ENCODE measurements at places on chromosomes 13 and 19.
A peak's percentile ranks its signal among the peaks of the same experiment; 100 is the strongest.

DNA sequence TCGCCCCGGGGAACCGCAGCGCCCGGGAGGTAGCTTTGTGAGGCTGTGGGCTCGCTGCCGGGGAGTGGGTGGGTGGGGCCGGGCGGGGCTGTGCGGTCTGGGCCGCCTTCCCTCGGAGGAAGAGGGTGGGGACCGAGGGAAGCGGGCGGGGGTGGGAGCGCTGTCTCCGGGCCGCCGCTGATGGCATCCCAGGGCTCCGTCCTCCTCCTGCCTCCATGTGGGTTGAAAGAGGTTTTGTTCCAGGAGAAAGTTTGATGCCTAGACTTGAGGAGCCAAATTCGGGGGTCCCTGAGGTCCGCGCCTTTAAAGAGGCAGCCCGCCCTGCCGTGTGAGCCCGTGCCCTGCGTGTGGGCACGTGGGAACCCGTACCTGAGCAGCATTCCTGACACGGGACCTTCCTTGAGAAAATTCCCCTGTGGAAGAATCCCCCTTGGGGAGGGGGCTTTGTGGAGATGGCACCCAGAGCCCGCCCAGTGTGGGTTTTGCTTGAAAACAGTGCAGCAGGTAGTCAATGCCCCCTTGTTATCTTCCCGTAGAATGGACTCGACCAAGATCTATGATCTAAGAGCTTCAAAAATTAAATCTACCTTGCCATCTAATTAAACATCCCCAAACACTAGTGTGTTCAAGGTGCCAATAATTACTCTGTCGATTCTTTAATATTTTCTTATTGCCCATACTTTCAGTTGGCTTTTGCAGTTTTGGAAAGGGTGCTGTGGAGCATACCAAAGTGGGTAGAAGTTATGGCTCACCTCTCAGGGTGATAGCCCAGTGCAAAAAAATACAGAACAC, 107.8 kb downstream of the RXFP2 start:
- H3K27ac ChIP-seq: no peak overlapping the region
- peaks cover 29% of the 10 kb centered on the region for H3K4me1 ChIP-seq
- peaks cover 67% of the 10 kb centered on the region for H3K27me3 ChIP-seq
- DNase-seq: no peak

- H3K36me3 ChIP-seq: peaks cover 28% of the 10 kb centered on the region
- H3K4me1 ChIP-seq: peaks cover 45% of the 10 kb centered on the region
- H3K4me3 ChIP-seq: peak within 1 kb of the TSS; percentile 94
- peak within 1 kb of the TSS; percentile 84 for H3K27ac ChIP-seq
- peak; percentile 91 for DNase-seq
- peaks cover 15% of the 10 kb centered on the region for H3K27me3 ChIP-seq
These were observed at the start of gene PPP5C for GRCh38 chr19:46346821-46347571. Gene PPP5C, plus strand, starts transcription at chr19:46347087. Its CDS starts 10 bp downstream, at chr19:46347097.

GRCh38 chr13:98975822-98976261, 2.0 kb downstream of the DOCK9 start:
- H3K4me3 ChIP-seq: no peak overlapping the region
- H3K27ac ChIP-seq: no peak overlapping the region
- no peak for DNase-seq

DNA sequence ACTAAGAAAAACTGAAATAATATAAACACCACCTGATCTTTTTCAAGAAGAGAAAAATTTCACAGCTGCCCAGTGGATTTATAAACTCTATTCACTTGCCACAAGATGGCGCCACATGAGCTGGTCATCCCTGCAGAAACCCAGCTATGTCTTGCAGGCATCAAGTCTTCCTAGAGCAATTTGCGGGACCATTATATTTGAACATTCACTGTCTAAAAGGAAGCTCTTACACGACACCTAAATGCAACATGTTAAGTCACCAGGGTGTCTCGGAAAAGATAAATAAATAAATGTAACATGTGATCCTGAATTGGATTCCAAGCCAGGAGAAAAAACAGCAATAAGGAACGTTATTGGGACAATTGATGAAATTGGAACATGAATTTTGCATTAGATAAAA, 20.3 kb upstream of the AKT2 start:
- H3K4me3 ChIP-seq: no peak overlapping the region
- H3K27ac ChIP-seq: no peak overlapping the region

DNA sequence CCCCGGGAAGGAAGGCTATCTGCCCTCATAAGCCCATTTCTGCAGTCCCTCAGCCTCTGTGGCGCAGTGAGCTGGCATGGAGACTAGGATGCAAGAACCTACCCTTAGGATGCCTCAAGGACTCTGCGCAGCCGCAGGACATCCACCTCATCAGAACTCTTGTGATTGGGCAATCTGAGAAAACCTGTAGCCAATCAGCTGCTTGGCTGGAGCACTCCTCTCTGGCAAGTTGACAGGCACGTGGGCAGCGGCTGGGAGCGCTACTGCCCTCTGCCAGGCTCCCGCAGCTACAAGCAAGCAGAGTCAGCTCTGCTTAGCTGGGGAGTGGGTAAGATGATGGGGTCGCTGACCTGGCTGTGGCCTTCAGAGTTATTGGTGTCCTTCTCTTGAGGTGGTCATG, 1.5 kb upstream of the ECSIT start:
- H3K4me3 ChIP-seq: no peak overlapping the region
- peaks cover 3% of the 10 kb centered on the region for H3K27me3 ChIP-seq
- no peak overlapping the region for H3K27ac ChIP-seq

- H3K36me3 ChIP-seq: no peaks in the 10 kb centered on the region
- H3K4me1 ChIP-seq: no peaks in the 10 kb centered on the region
- H3K4me3 ChIP-seq: no peak overlapping the region
- no peak for DNase-seq
- no peaks in the 10 kb centered on the region for H3K27me3 ChIP-seq
These were observed 1560.0 kb downstream of the PCDH9 start for GRCh38 chr13:65670014-65670625.

GRCh38 chr19:10565028-10565566, 713 bp downstream of the KRI1 start:
- H3K4me1 ChIP-seq: peaks cover 28% of the 10 kb centered on the region
- peaks cover 56% of the 10 kb centered on the region for H3K36me3 ChIP-seq
- H3K4me3 ChIP-seq: peak overlapping the region; percentile 100
- peak; percentile 47 for DNase-seq
- H3K27me3 ChIP-seq: no peaks in the 10 kb centered on the region

- H3K27ac ChIP-seq: peak overlapping the region; percentile 97
- no peaks in the 10 kb centered on the region for H3K27me3 ChIP-seq
- peak overlapping the region; percentile 99 for H3K4me3 ChIP-seq
- peaks cover 37% of the 10 kb centered on the region for H3K4me1 ChIP-seq
These were observed 426 bp downstream of the MYO9B start for GRCh38 chr19:17075864-17076542.

GRCh38 chr13:98792785-98793495, 40.5 kb upstream of the SLC15A1 start:
- no peak overlapping the region for H3K27ac ChIP-seq
- H3K4me1 ChIP-seq: peaks cover 3% of the 10 kb centered on the region
- H3K27me3 ChIP-seq: peaks cover 12% of the 10 kb centered on the region

GRCh38 chr19:46840498-46840942, 10.1 kb downstream of the AP2S1 start:
- H3K4me1 ChIP-seq: no peaks in the 10 kb centered on the region
- no peak overlapping the region for H3K27ac ChIP-seq
- DNase-seq: peak; percentile 32

- H3K27me3 ChIP-seq: peaks cover 9% of the 10 kb centered on the region
- H3K36me3 ChIP-seq: no peaks in the 10 kb centered on the region
- H3K4me3 ChIP-seq: no peak overlapping the region
- no peak for DNase-seq
- H3K4me1 ChIP-seq: peaks cover 2% of the 10 kb centered on the region
- no peak overlapping the region for H3K27ac ChIP-seq
These were observed 9.9 kb upstream of the C5AR2 start for GRCh38 chr19:47322058-47322457.

DNA sequence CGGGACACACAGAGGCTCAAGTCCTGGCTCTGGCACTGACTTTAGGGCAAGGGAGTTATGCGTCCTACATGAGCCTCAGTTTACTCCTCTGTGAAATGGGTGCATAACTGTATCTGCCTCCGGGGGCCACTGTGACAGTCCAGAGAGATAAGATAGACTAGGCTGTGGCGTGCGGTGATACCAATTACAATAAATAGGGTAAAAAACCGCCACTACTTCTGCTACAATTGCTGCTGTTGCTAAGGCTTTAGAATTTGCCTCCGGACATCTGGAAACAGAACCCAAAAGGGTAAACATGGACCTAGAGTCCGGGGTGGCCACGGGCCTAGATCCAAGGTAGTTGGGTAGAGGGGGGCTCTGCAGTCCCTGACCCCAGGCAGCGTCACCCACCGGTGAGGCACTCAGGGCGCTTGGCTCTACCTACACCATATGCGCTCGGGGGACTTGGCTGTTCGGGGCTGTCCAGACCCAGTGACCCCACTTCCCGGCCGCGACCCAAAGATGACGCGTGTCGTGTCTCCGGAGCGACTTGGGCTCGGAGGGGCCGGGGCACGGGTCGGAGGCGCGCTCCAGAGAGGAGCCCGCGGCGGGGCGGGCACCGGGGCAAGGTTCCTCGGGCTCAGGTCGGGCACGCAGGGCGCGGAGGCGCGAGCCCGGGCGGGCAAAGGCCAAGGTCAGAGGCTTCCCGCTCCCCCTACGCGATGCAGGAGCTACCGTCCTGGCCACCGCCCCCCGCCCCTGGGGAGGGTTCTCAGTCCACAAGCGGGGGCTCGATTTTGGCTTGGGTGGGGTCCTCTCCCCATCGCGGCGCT, 1.1 kb downstream of the INSR start:
- no peak overlapping the region for H3K27ac ChIP-seq
- no peak for DNase-seq
- peak overlapping the region; percentile 48 for H3K4me3 ChIP-seq
- H3K36me3 ChIP-seq: no peaks in the 10 kb centered on the region
- peaks cover 41% of the 10 kb centered on the region for H3K27me3 ChIP-seq

DNA sequence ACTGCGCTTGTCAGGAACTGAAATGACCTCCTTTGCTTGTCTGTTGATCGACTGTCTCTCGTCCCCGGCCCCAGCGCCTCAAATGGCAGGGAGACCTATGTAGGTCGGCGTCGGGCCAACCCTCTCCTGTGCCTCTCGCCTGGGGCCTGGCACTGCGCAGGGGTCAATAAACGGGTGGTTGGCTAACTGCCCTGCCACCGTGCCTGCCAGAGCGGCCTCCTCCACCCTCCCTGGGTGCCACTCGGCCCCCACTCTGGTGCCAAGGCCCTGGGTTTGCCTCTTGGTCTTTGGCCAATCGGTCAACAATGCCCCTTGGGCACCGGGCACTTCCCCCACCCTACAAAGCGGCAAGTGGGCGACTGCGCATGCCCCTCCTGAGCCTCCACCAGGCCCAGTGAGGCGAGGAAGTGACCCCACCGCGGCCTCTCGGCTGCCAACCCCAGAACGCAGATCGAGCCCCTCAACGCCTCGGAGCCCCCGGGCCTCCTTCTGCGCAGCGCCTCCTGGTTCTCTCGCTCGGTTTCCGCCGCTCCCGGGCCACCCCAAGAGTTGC, 1.1 kb downstream of the KEAP1 start:
- peak; percentile 50 for DNase-seq
- peak overlapping the region; percentile 89 for H3K4me3 ChIP-seq
- no peaks in the 10 kb centered on the region for H3K27me3 ChIP-seq
- H3K27ac ChIP-seq: peak overlapping the region; percentile 82

- peaks cover 21% of the 10 kb centered on the region for H3K4me1 ChIP-seq
- H3K27me3 ChIP-seq: no peaks in the 10 kb centered on the region
- peaks cover 5% of the 10 kb centered on the region for H3K36me3 ChIP-seq
- DNase-seq: peak; percentile 62
- peak overlapping the region; percentile 9 for H3K27ac ChIP-seq
These were observed 52.0 kb downstream of the SLC7A1 start for GRCh38 chr13:29543230-29544215.

GRCh38 chr19:20565321-20566018, at the start of gene ZNF737:
Gene ZNF737, minus strand, starts transcription at chr19:20565781. Its CDS starts 141 bp downstream, at chr19:20565640.
- peak; percentile 87 for DNase-seq
- H3K4me3 ChIP-seq: peak within 1 kb of the TSS; percentile 97
- H3K36me3 ChIP-seq: peaks cover 43% of the 10 kb centered on the region
- peaks cover 4% of the 10 kb centered on the region for H3K4me1 ChIP-seq
- no peaks in the 10 kb centered on the region for H3K27me3 ChIP-seq

GRCh38 chr19:5949792-5950305, 28.1 kb downstream of the RANBP3 start:
- H3K4me1 ChIP-seq: peaks cover 69% of the 10 kb centered on the region
- no peak for DNase-seq
- peak overlapping the region; percentile 84 for H3K27ac ChIP-seq
- H3K36me3 ChIP-seq: peaks cover 29% of the 10 kb centered on the region
- H3K4me3 ChIP-seq: peak overlapping the region; percentile 62

DNA sequence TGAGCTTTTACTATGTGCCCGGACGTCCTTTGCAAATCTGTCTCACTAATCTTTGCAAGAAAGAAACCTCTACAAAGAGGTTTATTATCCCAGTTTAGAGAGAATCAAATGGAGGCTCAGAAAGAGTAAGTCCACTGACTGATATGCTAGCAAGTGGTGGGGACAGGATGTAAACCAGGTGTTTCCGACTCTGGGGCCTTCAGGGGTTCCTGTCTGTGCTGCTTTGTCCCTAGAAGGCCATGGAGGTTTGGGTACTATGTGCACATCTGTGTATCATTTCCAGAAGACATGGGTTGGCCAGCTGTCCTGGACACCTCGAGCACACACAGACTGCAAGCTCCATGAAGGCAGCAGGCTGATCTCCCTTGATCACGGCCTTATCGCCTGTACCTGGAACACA, 1.2 kb upstream of the KPTN start:
- DNase-seq: no peak
- peaks cover 20% of the 10 kb centered on the region for H3K4me1 ChIP-seq
- peaks cover 10% of the 10 kb centered on the region for H3K36me3 ChIP-seq

GRCh38 chr13:112058941-112059340, 8.0 kb upstream of the SOX1 start:
- H3K4me1 ChIP-seq: peaks cover 2% of the 10 kb centered on the region
- no peak for DNase-seq
- H3K27ac ChIP-seq: no peak overlapping the region
- peaks cover 80% of the 10 kb centered on the region for H3K27me3 ChIP-seq
- H3K36me3 ChIP-seq: peaks cover 2% of the 10 kb centered on the region

GRCh38 chr19:31499281-31500196, 150.3 kb upstream of the TSHZ3 start:
- no peak overlapping the region for H3K27ac ChIP-seq
- no peaks in the 10 kb centered on the region for H3K36me3 ChIP-seq
- no peaks in the 10 kb centered on the region for H3K27me3 ChIP-seq
- no peak overlapping the region for H3K4me3 ChIP-seq

DNA sequence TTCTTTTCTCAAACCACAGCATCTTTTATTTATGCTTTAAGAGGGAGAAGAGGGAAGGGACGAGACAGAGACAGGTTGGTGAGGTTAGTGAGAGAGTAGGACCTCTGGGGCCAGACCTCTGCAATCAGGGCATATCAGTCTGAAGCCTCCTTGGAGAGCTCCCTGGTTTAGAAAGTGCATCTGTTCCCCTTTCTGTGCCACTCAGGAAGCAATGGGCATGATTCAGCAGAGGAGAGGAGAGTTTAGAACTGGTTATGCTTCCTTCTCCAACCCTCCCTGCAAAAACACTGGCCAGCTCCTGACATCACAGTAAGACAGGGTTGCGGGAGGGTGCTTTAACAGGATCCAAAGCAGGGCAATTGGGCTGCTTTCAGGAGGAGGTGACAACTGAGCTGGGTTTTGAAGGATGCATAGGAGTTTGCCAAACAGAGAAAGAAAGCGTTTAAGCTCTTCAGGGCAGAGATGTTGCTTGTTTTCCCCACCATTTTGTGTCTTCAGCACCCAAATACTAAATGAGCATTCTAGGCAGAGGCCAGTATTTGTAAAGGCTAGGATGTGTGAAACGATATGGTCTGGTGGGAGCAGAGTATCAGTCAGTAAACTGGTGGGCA, 33.1 kb downstream of the CERS4 start:
- H3K4me3 ChIP-seq: no peak overlapping the region
- H3K27ac ChIP-seq: no peak overlapping the region
- H3K36me3 ChIP-seq: peaks cover 28% of the 10 kb centered on the region
- no peaks in the 10 kb centered on the region for H3K27me3 ChIP-seq
- DNase-seq: no peak
- peaks cover 8% of the 10 kb centered on the region for H3K4me1 ChIP-seq

GRCh38 chr13:95433537-95433936, 119.0 kb upstream of the CLDN10 start:
- peaks cover 5% of the 10 kb centered on the region for H3K27me3 ChIP-seq
- H3K4me1 ChIP-seq: no peaks in the 10 kb centered on the region
- no peak overlapping the region for H3K4me3 ChIP-seq
- no peak for DNase-seq
- no peak overlapping the region for H3K27ac ChIP-seq

Data from T-helper 2 cell treated with Interferon-gamma antibody and Interleukin-4, amounts not matched to agents 5 μg/mL and 100 μg/mL, for 36 hours (primary cell).